Progenitor cell of endocrine pancreas (in vitro differentiated cells): ENCODE measurements at places on chromosomes 2 and 18. TPM values are rescaled to one million over a fixed set of nuclear protein-coding genes. Genes with fewer than 3 reads are reported as not detected.

- H3K27ac ChIP-seq = peak overlapping the region; percentile 82
- DNase-seq = no peak
- no peak overlapping the region for H3K4me3 ChIP-seq
- H3K27me3 ChIP-seq = no peaks in the 10 kb centered on the region
Measured at GRCh38 chr2:64400733-64401528, 53.0 kb upstream of the LGALSL start.

DNA sequence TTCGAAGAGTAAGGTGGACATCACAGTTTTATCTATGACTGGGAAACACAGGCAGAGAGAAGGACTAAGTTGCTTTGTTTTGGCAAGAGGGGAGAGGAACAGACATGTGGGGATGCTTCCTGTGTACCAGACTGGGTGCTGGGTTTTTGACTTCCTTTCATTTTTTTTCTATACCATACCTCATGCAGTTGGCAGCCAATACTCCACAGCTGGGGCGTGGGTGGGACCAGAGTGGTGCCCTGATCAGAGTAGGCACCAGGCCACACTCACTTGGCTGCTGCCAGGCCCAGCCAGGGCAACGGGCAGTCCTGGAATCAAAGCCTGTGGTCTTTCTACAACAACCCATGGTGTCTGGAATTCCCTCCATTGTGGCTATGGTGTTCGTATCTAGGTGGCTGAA is 45.2 kb downstream of the SH3RF3 start:
- H3K27ac ChIP-seq = no peak overlapping the region
- H3K27me3 ChIP-seq = peaks cover 16% of the 10 kb centered on the region
- H3K36me3 ChIP-seq = no peaks in the 10 kb centered on the region
- peaks cover 7% of the 10 kb centered on the region for H3K4me1 ChIP-seq
- no peak for DNase-seq
- no peak overlapping the region for H3K4me3 ChIP-seq

DNA sequence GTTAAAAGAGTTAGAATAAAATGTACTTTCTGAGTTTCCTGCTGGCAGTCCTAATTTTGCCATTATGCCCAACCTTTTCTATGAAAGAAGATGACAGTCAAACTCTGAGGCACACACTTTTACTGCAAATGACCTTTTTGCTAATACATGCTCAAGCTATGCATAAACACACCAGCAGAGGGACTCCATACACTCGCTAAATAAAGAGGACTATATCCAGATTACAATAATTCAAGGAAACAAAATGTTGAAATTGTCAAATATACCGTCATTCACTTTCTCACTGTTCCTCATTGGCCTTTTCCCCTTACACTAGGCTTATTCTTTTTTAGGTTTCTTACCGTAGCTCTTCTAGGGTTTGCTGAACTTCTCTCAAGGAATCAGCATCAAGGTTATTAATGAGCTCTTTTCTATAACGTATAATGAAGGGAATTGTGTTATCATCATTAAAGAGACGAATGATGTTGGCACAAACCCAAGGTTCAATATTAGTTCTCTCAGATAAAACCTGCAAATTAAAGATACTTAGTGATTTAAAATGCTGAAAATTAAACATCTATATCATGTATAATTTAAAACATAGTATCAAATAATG is 25.7 kb downstream of the SRBD1 start:
- no peak for DNase-seq
- peaks cover 5% of the 10 kb centered on the region for H3K36me3 ChIP-seq
- no peaks in the 10 kb centered on the region for H3K4me1 ChIP-seq
- no peaks in the 10 kb centered on the region for H3K27me3 ChIP-seq

DNA sequence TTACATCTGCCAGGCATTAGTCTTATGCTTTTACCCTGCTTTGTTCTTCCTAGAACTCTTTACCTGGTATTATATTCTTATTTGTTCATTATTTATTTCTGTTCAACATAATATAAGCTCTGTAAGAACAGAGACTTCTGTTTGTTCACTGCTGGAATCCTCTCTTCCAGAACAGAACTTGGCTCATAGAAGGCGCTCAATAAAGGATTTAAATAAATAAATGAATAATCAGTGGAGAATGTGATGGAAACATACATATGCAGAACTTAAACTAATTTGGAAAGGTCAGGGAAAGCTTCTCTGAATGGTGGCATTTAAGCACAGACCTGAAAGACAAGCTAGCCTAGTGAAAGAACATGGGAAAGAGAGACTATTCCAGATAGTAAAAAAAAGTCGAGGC is 24.3 kb downstream of the NCKAP1 start:
- peaks cover 20% of the 10 kb centered on the region for H3K4me1 ChIP-seq
- peak overlapping the region; percentile 43 for H3K27ac ChIP-seq

GRCh38 chr2:26942543-26943295 is 27.7 kb upstream of the MAPRE3 start:
- peak; percentile 62 for DNase-seq
- peaks cover 3% of the 10 kb centered on the region for H3K27me3 ChIP-seq
- no peak overlapping the region for H3K4me3 ChIP-seq
- H3K4me1 ChIP-seq = no peaks in the 10 kb centered on the region

DNA sequence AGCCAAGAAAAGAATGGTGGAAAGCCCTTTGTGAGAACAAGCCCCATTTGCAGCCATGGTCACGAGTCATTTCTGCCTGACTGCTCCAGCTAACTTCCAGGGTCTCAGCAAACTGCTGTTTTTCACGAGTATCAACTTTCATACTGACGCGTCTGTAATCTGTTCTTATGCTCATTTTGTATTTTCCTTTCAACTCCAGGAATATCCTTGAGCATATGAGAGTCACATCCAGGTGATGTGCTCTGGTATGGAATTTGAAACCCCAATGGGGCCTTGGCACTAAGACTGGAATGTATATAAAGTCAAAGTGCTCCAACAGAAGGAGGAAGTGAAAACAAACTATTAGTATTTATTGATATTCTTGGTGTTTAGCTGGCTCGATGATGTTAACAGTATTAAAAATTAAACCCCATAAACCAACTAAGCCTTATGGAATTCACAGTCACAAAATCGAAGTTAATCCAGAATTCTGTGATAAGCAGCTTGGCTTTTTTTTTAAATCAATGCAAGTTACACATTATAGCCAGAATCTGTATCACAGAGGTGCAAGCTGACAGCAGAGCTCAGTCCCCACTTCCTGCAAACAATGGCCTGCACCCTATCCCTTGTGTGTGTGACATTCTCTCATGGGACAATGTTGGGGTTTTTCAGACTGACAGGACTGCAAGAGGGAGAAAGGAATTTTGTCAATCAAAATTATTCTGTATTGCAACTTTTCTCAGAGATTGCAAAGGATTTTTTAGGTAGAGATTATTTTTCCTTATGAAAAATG is 26.1 kb downstream of the SLC14A1 start:
- H3K4me3 ChIP-seq = no peak overlapping the region
- no peak overlapping the region for H3K27ac ChIP-seq
- H3K36me3 ChIP-seq = no peaks in the 10 kb centered on the region
- DNase-seq = no peak

DNA sequence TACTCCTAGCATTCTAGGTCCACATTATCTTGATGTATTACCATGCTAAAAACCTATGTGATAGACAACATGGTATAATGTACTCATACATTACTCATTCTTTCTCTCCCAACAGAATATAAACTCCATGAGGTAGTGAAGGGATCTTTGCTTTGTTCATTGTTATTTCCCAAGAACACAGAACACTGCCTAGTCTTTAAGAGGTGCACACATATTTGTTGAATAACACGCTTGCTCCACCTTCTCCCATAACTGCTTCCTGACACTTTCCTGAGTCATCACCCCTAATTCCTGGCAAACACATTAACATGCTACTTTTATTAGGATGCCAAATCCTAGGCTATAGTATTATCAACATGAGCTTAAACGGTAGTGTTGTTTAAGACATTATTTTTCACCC is 41.3 kb downstream of the REV1 start:
- no peak overlapping the region for H3K4me3 ChIP-seq
- H3K27me3 ChIP-seq = no peaks in the 10 kb centered on the region
- no peaks in the 10 kb centered on the region for H3K4me1 ChIP-seq
- H3K27ac ChIP-seq = no peak overlapping the region
- peaks cover 17% of the 10 kb centered on the region for H3K36me3 ChIP-seq

- H3K27ac ChIP-seq = no peak overlapping the region
- no peaks in the 10 kb centered on the region for H3K27me3 ChIP-seq
- H3K4me1 ChIP-seq = peaks cover 1% of the 10 kb centered on the region
Measured at GRCh38 chr18:63836456-63836855, 51.0 kb upstream of the SERPINB2 start.

DNA sequence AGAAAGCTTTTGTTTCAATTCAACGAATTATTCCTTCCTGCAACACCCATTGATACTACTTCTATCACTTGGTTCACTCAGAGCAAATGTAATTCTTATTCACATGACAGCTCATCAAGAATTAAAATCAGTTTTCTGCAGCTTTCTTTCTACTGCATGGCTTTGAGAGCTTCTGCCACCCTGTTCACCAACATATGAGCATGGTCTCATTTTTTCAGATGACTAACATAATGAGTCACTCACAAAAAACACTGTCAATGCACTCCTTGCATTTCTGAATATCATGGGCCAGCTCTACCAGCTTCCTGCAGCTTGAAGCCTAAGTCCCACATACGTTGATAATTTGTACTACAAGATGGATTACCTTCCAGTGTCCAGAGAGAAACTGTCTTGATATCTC is 342.9 kb downstream of the LRATD1 start:
- no peaks in the 10 kb centered on the region for H3K27me3 ChIP-seq
- no peaks in the 10 kb centered on the region for H3K4me1 ChIP-seq
- no peak overlapping the region for H3K27ac ChIP-seq
- no peak overlapping the region for H3K4me3 ChIP-seq
- DNase-seq = no peak

Gene UGT1A6
- not detected in 2 replicates for total RNA-seq

Gene AQP12A
- total RNA-seq = not detected in 2 replicates
